ENCODE measurements at places on chromosomes 7 and 10. TPM values are rescaled to one million over a fixed set of nuclear protein-coding genes. Genes with fewer than 3 reads are reported as not detected.

AKR1C4 gene
- total RNA-seq, result not detected

OR6V1 gene
- total RNA-seq, result not detected

LRRC4 gene
- 3.6 TPM for total RNA-seq

AZGP1 gene
- total RNA-seq, result 1.8 TPM

MBL2 gene
- 0.07 TPM for total RNA-seq

PDAP1 gene
- 98.3 TPM for total RNA-seq

RNF32 gene
- total RNA-seq, result 1.0 TPM

STEAP1 gene
- 11.8 TPM for total RNA-seq

PNLIPRP1 gene
- 1.4 TPM for total RNA-seq
